Cardiac fibroblast (primary cell): ENCODE measurements at places on chromosomes 12 and 14.

GRCh38 chr14:104321088-104321801 lies 182.9 kb downstream of the KIF26A start:
- no peak for DNase-seq

DNA sequence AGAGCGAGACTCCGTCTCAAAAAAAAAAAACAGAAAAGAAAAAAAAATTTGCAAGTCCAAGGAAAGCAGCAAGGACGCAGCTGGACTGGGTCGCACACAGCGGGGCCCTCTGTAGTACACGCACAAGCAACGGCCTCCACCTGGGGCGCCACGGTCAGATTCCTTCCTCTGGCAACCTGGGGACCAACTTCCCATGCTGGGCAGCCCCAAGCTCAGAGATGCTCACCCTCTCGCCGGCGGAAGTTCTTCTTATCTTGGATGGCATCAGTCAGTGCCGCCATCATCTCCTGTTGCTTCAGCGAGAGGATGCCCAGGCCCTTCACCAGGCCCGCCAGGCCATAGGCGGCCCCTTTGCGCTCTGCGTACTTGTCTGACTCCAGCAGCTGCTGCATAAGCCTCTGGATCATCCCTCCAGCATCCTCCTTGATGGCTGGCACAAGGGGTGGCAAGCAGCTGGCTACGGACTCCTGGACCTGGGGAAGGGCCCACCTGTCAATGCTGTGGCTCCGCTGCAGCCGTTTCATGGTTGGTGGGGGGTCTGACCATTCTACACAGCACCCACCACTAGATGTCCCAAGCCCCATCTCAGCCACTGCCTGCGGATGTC lies 34.5 kb upstream of the RAB35 start:
- DNase-seq, result no peak

- DNase-seq, result peak; percentile 69
Observed at GRCh38 chr12:68631227-68631626, 20.5 kb downstream of the RAP1B start.

GRCh38 chr14:36647824-36648753 lies 13.6 kb upstream of the PAX9 start:
- DNase-seq, result peak; percentile 56

GRCh38 chr12:21379218-21379617 lies 6.5 kb downstream of the IAPP start:
- DNase-seq, result no peak

DNA sequence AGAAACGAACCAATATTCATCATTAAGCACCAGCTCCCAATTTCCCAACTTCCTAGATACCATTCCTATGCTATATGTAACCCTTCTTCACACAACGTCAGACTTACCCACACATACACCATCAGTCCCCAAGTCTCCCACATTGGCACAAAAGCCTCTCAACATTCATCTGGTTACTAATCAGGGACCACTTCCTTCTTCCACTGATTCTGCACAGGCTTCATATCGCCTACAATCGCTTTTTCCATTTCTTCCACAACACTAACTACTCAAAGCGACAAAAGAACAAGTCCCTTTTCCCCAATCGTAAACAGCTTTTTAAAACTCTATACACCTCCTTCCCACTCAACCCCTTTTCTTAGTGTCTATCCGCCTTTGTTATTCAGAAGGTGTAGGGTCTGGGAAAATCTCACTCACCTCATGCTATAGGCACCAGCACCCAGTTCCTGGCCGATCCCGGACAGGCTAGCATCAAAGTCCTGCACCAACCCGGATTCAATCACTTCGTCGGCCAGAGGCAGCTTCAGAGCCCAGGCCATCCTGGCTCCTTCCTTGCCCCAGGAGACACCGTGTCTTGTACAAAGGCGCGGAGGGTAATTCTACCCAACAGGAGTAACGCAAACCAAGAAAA lies 936 bp downstream of the TFCP2 start:
- DNase-seq, result peak; percentile 43

DNA sequence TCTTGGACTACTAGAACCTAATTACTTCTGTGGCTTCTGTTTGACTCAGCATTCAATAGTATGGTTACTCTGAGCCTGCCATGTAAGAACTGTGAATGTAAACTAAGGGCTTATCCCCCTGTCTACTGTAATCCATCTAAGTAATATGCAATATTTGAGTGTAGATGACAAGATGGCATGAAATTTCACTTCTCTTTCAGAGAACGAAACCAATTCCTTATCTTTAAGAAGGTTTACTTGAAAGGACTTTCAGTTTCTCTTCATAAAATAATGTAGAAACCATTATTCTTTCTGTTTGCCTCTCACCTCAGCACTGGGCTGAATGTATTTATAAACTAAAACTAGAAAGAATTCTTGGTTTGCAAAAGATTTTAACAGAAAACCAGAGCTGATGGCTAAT lies 60.4 kb upstream of the ARID2 start:
- no peak for DNase-seq

DNA sequence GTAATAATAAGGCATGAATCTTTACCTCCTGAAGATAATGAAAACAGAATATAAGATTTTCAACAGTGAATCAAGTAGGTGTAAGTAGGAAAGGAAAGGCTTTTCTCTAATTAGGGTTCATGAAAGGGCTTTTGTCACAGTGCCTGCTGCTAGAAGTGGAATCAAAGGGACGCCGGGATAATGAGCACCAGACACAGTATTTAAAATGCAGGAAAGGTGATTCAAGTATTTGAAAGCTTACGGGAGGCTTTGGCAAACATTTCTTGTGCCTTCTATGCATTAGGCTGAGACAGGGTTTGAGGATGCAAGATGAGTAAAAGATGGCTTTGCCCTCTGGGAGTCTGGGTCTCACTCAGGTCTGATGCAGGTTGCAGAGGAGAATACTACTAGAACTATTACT lies 70.5 kb upstream of the ANO4 start:
- no peak for DNase-seq

- peak; percentile 81 for DNase-seq
Observed at GRCh38 chr14:64556526-64556925, 6.8 kb downstream of the PPP1R36 start.

GRCh38 chr12:116406529-116406928 lies 129.0 kb upstream of the MED13L start:
- peak; percentile 88 for DNase-seq

DNA sequence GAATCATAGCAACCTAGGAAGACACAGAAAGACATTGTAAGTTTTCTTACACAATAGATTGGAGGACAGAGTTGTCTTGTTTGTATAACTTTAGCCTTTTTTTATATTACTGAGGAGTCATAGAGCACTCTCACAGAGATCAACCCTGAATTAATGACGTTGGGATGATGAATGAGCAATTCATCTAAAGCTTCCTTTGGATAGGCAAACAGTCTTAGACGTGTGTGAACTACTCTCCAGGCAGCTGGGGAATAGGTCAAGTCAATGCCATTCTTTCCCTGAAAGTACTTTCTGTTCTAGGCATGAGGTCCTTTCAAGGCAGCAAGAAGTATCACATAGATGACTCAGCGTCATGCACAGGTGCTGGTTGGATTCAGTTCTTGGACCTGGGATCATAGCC lies 369.1 kb upstream of the NOVA1 start:
- DNase-seq, result peak; percentile 66

DNA sequence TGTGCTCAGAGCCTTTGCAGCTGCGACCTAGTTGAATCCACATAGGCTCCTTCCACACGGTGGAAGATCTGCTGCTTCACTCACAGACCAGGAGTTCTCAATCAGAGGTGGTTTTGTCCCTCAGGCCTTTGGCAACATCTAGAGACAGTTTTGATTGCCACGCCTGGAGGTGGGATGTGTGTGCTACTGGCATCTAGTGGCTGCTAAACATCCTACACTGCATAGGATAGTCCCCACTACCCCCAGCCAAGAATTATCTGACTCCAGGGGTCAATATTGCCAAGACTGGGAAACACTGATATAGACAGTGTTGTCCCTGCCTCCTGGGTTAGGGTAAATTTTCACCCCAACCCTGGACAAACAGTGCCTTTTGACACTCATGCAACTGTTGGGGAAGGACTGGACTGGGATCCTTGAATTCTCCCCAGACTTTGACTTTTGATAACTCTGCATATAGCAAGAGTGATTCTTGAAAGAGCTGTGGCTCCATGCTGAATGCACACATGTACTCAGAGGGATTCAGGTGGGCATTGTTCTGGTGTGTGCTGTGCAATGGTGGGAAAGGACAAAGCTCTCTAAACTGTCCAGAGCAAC lies 39.8 kb downstream of the BAZ2A start:
- peak; percentile 37 for DNase-seq

DNA sequence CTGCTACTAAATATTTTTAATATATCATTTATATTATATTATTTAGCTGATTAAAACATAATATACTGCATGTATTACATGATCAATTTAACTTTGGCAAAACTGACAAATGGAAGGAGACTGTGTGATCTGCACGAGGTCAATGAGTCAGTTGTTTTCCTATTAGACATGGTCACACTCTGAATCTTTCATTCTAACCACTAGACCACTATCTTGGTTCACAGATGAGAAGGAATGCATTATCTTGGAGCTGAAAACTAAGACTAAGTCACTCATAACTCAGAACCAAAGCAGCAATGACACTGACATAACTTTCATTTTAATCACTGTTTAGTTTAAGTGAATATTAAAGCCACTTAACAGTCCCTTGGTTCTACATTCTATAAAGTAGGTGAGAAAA lies 37.4 kb downstream of the GNPTAB start:
- DNase-seq, result peak; percentile 72

- DNase-seq, result no peak
Observed at GRCh38 chr14:82045339-82045738, 511.7 kb upstream of the SEL1L start.

DNA sequence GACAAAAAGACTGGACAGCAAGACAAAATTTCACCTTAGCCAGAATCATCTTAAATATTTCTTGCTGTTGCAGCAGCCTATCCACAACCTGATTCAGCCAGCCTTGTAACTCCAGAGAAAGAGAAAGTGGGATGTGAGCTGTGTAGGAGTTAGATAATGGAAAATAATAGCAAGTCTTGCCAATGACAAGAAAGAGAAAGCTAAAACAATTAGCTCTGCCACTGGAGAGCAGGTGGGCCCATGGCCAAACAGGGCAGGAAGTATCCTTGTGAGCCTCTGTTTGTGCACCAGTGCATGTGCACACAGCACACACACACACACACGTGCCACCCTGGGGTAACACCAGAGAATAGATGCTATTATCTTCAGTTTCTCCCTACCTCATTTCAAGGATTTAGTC lies 106.0 kb upstream of the CCDC196 start:
- peak; percentile 23 for DNase-seq

DNA sequence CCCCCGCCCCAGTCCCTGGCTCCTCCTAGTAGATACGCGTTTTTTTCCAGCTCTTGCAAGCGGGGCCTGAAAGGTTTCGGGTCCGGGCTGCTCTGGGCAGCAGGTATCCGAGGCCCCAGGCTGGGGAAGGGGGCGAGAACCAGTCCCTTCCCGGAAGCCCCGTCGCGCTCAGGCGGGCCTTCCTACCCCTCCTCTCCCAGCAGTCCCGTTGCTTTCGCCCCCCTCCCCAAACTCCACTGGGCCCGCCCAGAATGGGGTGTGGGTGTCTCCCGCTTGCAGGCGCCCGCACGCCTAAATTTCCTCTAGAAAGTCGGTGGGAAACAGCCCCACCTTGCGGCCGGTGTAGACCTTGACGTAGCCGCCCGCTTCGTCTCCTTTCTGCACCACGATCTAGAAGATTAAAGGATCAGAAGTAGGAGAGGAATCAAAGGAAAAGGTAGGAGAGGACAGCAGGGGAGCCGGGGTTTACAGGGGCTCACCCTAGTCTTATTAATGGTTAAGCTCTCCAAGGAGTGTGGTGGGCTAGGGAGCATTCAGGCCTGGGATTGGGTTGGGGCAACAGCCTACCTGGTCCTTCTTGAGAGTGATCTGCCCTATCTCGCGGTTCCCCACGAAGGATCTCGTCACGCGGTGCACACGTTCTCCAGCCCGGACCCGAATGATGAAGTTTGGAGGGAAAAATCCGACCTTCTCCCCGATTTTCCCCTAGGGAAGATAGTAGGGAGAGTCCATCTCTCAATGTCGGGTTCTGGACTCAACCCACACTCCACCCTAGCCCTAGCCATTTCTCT lies 7.3 kb downstream of the STAC3 start:
- DNase-seq, result peak; percentile 78

DNA sequence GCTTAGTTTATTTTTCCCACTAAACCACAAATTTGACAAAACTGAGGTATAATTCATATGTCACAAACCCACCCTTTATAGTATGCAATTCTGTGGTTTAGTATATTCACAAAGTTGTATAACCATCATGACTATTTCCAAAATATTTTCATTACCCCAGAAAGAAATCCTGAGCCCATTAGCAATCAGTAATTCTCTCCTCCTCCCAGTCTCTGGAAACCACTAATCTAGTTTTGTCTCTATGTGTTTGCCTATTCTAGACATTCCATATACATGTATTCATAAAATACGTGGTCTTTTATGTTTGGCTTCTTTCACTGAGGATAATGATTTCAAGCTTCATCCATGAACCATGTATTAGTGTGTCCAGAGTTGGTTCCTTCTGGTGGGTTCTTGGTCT lies 267.6 kb downstream of the AEBP2 start:
- no peak for DNase-seq

DNA sequence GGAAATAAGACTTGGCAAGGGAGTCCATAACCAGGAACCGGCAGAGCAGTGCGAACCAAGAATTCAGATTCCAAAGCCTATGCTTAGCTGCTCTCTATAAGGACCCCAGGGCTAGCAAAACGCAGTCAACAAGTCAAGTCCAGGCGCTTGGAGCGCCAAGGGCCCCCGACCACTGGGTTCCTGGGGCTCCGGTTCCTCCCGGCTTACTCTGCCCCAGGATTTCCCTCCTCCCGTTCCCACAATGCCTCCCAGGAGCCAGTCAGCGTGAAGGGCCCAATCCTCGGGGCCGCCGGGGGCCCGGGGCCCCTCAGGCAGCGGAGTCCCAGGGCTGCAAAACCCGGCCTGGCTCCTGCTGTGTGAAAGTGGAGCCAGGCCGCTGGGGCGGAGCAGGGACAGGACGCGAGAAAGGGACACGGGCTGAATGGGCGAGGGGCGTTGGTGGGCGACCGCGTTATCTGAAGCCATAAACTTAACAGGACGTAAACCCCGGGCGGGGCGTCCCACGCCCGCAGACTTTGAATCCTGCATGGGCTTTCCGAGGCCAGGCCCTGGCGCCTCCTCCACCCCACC lies 1.5 kb downstream of the KRT8 start:
- DNase-seq, result peak; percentile 60

DNA sequence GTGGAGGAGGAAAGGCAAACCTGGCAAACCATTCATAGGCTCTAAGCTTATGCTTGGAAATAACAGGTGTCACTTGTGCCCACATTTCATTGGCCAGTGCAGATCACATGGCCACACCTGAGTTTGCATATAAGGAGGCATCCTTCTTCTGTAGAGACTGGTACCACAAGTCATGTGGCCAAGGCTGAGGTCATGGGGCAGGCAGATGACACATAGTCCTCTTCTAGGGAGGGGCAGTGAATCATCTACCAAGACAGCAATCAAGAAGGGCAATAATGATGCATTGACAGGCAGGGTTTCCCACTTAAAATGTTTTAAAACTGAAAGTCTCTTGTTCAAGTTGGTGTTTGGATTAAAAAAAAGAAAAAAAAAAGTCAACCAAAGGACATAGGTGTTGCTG lies 77.3 kb downstream of the DAAM1 start:
- DNase-seq, result no peak
